ENCODE measurements at places on chromosomes 3 and 15. TPM values are rescaled to one million over a fixed set of nuclear protein-coding genes. Genes with fewer than 3 reads are reported as not detected.

MST1 gene
- polyA plus RNA-seq = 0.28 TPM

CHMP2B gene
- polyA plus RNA-seq = 67.9 TPM

IL5RA gene
- polyA plus RNA-seq = not detected

CFAP161 gene
- not detected for polyA plus RNA-seq

MESD gene
- 13.1 TPM for polyA plus RNA-seq

GRCh38 chr15:44092221-44092620 is 102.8 kb downstream of the FRMD5 start:
- no peaks in the 10 kb centered on the region for H3K36me3 ChIP-seq
- H3K27me3 ChIP-seq = no peaks in the 10 kb centered on the region
- no peak for DNase-seq
- H3K4me1 ChIP-seq = no peaks in the 10 kb centered on the region
- H3K27ac ChIP-seq = no peak overlapping the region
